Breast epithelium (tissue), 4 donors: ENCODE measurements at places on chromosomes 16 and 17. TPM values are rescaled to one million over a fixed set of nuclear protein-coding genes. Genes with fewer than 3 reads are reported as not detected.

The TCAP gene
- total RNA-seq, result 0.66 TPM

GRCh38 chr17:14737984-14738651 is 437.2 kb downstream of the HS3ST3B1 start:
- DNase-seq, result peak; percentile 85

GRCh38 chr17:67511804-67512203 is 134.7 kb downstream of the PITPNC1 start:
- DNase-seq, result no peak

DNA sequence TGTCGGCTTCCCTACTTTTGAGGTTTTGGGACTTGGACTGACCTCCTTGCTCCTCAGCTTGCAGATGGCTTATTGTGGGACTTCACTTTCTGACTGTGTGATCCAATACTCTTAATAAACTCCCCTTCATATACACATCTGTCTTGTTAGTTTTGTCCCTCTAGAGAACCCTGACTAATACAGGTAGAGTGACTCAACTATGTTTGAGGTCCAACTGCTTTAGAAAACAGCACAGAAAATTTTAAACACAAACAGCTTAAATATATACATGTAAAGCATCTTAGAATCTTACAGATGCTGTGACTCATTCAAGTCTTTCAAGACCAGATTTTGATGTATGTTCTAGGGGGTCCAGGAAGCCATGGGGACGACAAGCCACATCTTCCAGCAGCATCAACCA is 11.7 kb downstream of the SDK2 start:
- DNase-seq, result no peak

The CDK5RAP3 gene
- 198 TPM for total RNA-seq

The TBX21 gene
- total RNA-seq, result 1.8 TPM

The PPP1R27 gene
- total RNA-seq, result not detected

The CIBAR2 gene
- total RNA-seq, result not detected

DNA sequence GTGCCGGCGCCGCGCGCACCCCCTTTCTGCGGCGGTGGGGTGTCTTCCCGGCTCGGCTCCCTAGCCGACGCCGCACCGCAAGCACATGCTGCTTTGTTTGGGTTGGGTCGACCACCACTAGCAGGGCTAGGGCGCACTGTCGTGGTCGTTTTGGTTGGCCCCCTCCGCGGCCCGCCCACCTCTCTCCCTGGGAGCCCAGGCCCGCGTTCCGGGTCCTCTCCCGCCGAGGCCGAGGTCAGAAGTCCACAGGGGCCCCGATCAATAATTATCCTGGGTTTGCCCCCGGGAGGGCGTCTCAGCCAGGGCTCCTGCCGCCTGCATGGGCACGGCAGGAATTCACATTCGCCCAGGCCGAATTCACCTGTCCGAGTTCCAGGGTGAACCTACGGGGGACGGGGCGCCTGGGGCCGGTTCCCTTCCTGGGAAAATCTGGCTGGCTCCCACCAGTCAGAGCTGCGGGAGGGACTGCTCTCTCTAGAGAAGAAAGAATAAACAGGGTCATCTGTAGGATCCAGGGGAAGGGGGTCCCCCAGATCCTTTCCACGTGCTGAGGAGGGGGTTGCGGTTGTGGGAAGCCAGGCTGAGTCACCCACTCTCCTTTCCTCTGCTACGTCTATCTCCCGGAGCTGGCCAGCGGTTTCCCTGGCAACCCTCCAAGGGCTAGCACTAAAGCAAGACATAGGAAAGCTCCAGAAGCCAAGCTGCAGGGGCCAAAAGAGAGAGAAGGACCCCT is 584 bp upstream of the STAT5B start:
- peak; percentile 49 for DNase-seq

GRCh38 chr16:78684030-78684611 is 584.7 kb downstream of the WWOX start:
- no peak for DNase-seq

The CHST4 gene
- 1.3 TPM for total RNA-seq

- DNase-seq, result peak; percentile 48
Measured at GRCh38 chr17:83155128-83156121, 76.0 kb downstream of the METRNL start.

GRCh38 chr17:65292430-65292829 is 155.3 kb downstream of the RGS9 start:
- no peak for DNase-seq

DNA sequence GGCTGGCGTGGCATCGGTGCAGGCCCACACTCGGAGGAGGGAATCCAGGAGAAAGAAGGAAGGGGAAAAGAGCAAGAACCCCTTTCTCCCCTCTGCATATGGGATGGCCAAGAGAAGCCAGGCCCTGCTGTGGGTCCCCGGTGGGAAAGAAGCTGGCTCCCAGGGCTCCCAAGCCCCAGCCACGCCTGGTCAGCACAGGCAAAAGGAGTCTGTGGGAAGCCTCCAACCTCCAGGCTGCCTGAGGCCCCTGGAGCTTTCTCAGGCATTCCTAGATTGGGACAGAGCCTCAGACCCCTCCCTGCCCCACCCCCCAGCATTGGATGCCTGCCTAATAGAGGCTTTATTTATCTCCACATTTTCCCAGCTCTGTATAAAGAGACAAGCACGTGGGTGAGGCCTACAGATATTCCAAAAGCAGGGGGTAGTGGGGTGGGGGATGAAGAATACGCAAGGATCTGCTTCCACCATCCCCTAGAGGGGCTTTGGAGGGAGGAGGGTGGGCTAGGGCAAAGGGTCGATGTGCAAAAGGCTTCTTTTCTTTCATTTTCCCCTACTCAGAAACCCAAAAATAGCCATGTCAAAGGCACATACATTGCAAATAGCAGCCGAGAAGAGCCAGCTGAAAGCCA is 56.4 kb downstream of the MPRIP start:
- no peak for DNase-seq

The TK1 gene
- total RNA-seq, result 2.6 TPM

DNA sequence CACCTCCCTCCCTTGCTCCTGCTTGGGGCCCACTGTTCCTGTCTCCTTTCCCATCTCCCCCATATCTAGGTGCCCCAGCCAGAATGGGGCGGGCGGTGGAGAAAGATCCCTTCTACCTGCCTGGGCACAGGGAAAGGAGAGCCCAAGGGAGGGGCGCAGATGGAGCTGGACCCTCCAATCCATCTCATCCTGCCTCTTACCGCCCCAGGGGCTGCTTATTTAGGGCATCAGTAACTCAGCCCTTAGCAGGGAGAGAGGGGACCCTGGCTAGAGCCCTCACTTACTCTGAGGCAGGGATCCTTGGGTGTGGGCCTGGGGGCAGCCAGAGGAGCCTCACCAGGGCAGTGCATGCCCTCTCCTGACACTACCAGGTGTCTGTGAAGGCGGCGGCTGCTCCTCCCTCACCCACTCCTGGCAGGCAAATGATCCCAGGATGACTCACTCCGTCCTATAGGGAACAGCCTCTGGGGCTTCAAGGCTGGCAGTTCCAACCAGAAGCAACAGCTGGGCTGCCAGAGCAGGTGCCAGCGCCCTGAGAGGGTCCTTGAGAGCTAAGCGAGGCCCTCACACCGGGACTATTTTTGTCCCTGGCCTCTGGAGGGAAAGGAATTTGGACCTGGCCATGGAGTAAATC is 16.3 kb upstream of the BCAR1 start:
- peak; percentile 81 for DNase-seq

DNA sequence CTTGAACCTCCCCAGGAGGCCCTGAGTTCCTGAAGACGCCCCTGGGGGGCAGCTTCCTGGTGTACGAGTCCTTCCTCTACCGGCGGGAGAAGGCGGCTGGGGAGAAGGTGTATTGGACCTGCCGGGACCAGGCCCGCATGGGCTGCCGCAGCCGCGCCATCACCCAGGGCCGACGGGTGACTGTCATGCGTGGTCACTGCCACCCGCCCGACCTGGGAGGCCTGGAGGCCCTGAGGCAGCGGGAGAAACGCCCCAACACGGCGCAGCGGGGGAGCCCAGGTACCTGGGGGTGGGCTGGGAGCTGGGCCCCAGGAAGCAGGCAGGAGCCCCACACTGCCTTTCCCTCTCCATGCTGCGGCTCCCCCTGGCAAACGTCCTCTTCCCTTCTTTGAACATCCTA is 22.0 kb downstream of the FLYWCH1 start:
- no peak for DNase-seq

GRCh38 chr16:72475688-72476087 is 303.7 kb upstream of the PMFBP1 start:
- DNase-seq, result no peak

GRCh38 chr16:3625911-3626732 is 14.7 kb upstream of the SLX4 start:
- DNase-seq, result no peak

DNA sequence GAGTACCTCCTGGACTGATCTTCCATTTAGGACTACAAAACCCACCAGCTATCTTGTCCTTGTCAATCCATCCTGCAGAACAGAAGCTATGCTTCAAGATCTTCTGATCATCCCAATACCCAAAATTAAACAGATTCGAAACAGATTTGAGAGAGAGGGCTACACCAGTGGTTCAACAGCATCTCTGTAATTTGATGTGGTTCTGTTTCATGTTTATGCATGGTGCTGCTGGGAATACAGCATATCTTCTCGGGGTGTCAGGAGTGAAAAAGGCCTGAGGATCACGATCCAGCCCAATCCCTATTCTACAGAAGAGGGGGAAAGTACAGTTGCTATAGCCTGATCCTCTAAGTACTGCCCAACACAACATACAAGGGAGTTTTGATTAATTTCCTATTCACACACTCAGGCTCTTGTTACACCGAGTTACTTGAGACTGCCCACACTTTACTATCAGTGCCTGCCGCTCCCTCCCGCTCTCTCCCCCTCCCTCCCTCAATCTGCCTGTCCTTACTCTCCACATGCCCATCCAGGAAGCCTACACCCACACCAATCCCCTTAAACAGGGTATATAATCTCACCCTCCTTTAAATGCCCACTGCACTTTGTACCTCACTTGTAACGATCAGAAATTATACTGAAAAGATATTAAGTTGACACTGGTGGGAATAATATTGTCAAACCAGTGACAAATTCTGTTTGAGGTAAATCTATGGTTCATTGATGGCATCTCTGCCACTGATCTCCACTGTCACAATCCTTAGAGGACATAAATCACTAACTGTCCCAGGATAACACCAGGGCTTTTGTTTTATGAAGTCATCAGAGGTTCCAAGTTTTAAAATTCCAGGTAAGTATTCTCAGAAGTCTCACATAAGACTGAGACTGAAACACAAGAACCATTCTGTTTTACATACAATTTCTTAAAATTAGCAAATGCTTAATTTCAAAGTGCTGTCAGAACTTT is 89.3 kb upstream of the PLEKHM1 start:
- DNase-seq, result no peak

The BRD7 gene
- 53.9 TPM for total RNA-seq

- DNase-seq, result peak; percentile 87
Measured at GRCh38 chr17:68456339-68457167, 743 bp downstream of the WIPI1 start.

DNA sequence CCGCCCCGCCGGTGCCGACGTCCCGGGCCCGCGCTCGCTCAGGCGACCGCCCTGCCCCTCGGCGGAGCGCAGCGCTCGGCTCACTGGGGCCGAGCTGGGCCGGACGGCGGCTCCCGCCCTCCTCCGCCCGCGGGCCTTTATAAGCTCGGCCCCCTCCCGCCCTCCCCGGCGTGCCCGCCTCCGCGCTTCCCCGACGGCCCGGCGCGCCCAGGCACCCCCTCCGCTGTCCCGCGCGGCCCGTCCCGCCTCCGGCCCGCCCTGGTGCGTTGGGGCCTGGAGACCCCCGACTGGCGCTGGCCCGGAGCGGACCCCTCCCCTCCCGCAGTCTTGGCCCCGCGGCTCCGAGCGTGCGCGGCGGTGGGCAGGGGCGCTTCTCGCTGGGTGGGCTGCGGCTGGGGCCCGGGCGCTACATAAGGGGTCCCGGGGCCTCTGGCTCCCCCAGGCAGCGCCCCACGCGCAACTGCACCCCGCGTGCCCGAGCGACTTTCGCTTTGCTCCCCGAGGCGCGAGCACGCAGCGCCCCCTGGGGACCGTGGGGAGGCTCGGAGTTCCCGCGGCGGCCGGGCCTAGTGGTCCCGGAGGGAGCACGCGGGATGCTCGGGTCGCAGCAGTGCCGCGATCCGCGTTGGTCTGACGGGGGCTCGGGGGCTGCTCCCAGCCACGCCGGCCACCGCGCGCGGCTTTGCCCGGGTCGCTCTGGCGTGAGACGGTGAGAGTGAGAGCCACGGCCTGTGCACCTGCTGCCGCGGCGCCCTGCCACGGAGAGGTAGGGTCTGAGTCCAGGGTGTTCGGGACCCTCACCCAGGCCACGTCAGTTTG is at the start of gene PIEZO1:
Gene PIEZO1 (minus strand): TSS at position 115 of the 819 bp plus-strand sequence. CDS start 256 bp downstream, outside the sequence.
- DNase-seq, result no peak

- no peak for DNase-seq
Measured at GRCh38 chr16:86519649-86520316, 9.5 kb downstream of the FOXF1 start.

DNA sequence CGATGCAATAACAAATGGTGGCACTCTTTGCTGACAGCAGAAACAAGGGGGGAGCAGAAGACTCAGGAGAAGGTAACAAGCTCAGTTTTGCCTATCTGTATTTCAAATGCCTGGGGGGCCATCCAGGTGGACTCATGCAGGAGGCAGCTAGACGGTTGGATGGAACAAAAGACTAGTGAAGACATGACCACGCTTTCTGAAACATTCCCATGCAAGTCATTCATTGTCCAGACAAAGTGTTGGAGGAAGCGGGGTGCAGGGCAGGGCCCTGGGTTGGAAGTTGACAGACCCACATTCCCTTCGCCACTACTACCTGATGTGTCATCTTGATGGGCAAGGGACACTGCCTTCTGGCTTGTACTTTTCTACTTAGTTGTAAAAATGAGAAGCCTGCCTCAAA is 29.8 kb upstream of the CRYBA1 start:
- no peak for DNase-seq

- DNase-seq, result no peak
Measured at GRCh38 chr16:79988721-79989220, 388.2 kb upstream of the MAF start.

DNA sequence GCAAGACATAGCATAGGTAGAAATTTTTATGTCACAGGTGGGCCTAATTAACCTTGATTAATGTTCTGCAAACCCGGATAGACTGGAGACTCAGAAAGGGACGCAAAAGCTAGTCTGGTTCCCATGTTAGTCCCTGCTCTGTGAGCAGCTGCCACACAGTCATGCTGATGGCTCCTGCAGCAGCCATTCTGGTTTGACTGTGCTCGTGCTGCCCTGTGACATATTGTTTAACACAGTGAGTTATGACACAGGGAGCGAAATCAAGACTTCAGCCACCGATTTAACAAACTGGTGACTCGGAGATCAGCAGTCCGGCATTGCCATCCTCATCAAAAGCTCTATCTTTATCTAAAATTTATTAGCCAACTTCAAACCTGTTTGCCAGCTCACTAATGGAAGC is 169.8 kb downstream of the WWOX start:
- no peak for DNase-seq

GRCh38 chr17:21301593-21302550 is 17.4 kb downstream of the MAP2K3 start:
- DNase-seq, result no peak

The SRCIN1 gene
- total RNA-seq, result 4.2 TPM

The C16orf54 gene
- total RNA-seq, result 0.66 TPM

The MYH1 gene
- not detected for total RNA-seq

- DNase-seq, result no peak
Measured at GRCh38 chr16:23729503-23730424, 16.7 kb upstream of the ERN2 start.
